ENCODE measurements at places on chromosomes 6 and 20.
A peak's percentile ranks its signal among the peaks of the same experiment; 100 is the strongest.

GRCh38 chr6:15026832-15027231, 219.0 kb upstream of the JARID2 start:
- no peak for DNase-seq

DNA sequence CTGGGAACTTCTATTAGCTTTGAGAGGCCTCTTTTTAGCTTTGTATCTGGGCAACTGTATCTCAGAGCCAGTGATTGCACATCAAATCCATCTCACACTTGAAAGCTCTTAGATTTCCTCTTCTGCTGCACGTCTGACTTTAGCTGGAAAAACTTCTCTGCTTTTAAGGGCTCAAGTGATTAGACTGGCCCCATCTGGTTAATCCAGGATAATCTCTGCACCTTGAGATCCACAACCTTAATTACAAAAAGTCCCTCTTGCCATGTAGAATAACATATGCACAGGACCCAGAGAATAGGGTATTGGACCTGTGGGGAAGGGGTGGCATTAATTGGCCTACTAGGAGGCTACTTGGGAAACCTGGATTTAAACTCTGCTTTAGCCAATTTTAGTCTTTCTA, 24.2 kb downstream of the KLHL31 start:
- DNase-seq: no peak

- no peak for DNase-seq
Measured at GRCh38 chr6:47473791-47474346, 3.7 kb upstream of the CD2AP start.

DNA sequence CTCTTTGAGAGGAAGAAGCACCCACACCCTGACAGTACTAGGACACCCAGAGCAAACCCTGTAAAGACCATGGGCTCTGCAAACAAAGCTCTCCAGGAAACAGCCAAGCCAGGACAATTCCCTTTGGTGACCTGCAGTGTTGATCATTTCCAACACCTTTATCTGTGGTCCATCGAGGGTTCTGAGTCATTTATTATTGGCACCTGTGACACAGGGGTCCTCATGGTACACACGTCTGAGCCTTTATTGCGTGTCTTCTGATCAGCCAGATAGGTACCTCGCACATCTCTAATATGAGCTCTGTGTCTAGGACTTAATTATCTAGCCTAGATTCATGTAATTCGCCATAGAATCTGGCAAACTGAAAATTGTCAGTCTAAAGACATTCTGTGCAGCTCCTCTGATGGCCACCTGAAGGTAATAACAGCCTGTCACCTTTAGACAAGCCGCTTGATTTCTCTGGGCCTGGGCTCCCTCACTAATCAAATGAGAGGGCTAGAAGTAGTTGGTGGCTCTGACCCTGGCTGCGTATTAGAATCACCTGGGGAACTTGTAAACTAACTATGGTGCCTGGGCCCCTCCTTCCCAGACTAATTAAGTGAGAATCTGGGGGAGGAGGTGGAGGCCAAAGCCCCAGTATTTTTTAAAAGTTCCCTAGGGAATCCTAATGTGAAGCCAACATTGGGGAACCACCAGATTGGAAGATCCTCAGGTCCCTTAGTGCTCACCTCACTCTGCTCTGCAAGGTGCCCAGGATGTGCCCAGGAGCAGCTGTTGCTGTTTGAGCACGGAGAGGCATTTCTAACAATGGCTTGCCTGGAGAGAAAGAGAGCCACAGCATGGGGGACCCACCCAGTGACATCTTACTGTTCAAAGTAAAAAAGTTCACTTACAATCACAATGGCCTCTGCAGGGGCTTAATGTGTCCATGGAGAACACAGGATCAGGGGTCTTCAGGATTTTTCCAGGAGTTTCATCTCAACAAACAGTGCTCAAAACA, 122.0 kb upstream of the ARID1B start:
- DNase-seq: no peak

DNA sequence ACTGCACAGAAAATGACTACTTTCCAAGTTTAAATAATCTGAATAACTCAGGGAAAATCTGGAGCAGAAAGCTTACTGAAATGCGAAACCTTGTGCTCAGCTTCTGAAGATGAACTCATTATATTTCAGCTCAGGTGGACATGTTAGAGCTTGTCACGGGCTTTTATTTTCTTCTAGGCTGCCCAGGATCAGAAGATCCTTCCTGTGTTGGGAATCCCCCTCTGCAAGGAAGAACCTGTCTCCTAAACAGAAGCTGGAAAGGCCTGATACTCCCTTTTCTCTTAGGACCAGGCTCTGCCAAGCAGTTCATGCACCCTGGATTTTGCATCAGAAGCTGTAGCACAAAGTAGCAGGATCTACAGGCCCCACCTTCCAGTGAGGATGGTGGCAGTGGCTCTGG, 5.1 kb upstream of the SLC2A12 start:
- DNase-seq: no peak

- DNase-seq: no peak
Measured at GRCh38 chr6:15441215-15441868, 195.5 kb downstream of the JARID2 start.

GRCh38 chr20:35563834-35564233, 22.0 kb downstream of the ERGIC3 start:
- no peak for DNase-seq

GRCh38 chr6:97440590-97441176, 157.7 kb upstream of the MMS22L start:
- no peak for DNase-seq

DNA sequence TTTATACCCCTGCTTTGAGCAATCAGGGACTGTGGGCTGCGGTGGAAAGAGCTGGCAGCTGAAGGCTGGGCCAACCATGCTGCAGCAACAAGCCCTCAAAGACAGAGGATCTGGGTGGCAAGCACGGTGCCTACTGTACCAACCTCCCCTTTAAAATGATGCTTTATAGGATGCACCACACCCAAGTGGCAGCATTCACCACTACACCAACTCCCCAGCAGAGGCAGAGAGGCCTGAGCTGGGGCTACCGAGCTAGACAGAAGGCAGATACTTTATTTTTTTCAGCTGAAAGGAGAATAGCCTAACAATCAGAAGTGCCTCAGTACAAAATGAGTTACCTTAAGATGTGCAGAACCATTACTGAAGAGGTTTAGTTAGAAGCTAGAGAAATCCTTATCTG, 31.4 kb downstream of the KIF16B start:
- DNase-seq: no peak

GRCh38 chr20:51134405-51134804, 111.5 kb upstream of the KCNG1 start:
- no peak for DNase-seq

- DNase-seq: no peak
Measured at GRCh38 chr20:62252342-62252966, 14.1 kb downstream of the OSBPL2 start.

DNA sequence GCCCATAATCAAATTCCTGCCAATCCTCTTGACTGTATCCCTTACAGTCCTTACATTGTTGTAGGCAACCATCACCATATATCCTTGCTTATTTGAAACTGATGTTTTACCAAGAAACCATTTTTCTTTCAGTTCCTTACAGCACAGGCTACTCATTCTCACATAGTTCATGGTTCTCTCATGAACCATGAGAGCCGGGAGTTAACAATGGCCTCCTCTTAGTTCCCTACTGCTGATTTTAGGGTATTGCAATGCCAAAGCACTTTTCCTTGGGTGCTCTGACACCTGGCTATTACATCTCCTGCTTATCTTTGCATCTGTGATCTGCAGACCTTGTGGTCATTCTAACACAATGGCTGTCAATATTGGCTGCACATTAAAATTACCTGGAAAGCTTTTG, 133.4 kb downstream of the MYB start:
- no peak for DNase-seq

GRCh38 chr6:31079656-31080261, 32.6 kb downstream of the C6orf15 start:
- DNase-seq: peak; percentile 26

DNA sequence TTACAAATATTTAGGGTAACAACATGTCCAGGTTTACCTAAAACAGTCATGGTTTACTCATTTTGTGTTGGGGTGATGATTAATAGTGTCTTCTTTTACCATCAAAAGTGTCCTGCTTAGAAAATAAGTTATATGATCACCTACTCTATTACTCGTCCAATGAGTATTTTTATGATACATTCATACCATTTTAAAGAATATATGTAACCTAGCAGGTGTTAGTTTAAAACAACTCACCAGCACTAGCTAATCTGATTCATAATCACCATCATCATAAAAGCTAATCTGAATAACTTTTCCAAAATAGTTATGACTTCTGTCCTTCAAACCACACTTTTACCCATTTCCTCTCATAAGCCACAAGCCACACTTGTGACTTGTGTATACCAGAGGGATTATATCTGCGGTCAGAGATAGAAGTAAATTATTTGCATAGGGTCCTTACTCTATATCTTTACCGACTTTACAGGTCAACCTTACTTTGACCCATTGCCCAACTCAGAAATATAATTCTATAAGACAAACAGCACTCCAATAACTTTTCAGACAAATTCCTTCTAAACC, 33.3 kb upstream of the NRN1 start:
- DNase-seq: no peak

- peak; percentile 11 for DNase-seq
Measured at GRCh38 chr6:130132286-130132701, 90.5 kb downstream of the SAMD3 start.

DNA sequence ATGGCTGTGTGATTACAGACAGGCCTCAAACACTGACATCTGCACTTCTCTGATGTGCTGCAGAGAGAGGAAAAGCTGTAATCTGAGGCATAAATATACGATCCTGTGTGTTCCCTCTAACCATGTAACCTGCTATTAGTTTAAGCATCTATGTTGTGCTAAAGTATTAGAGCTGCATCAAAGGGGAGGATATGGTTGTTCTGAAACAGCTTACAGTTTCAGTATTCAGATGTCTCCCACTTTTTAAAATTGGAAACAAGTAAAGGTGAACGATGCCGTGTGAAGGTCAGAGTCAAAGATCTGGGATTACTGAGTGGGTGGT, 7.6 kb downstream of the PLEKHG1 start:
- DNase-seq: no peak

DNA sequence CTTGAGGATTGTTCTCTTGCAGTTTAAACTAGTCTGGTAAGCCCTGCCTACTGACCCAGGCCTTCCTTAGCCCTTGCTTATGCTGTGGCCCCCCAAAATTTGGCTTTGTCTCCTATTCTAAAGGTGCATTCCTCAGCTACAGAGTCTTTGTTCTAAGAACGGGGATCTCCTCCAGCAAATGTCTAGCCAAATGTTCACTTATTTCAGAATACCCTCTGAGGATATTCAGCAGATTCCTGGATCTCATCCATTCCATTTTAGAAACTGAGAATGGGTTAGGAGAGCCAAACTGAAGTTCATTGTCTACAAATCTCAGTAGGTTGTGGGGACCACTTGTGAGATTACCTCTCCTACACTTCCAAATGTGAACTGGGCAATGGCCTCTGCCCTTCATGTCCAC, 164.2 kb upstream of the ARG1 start:
- no peak for DNase-seq

- DNase-seq: no peak
Measured at GRCh38 chr20:58900397-58900796, 47.9 kb downstream of the GNAS start.

DNA sequence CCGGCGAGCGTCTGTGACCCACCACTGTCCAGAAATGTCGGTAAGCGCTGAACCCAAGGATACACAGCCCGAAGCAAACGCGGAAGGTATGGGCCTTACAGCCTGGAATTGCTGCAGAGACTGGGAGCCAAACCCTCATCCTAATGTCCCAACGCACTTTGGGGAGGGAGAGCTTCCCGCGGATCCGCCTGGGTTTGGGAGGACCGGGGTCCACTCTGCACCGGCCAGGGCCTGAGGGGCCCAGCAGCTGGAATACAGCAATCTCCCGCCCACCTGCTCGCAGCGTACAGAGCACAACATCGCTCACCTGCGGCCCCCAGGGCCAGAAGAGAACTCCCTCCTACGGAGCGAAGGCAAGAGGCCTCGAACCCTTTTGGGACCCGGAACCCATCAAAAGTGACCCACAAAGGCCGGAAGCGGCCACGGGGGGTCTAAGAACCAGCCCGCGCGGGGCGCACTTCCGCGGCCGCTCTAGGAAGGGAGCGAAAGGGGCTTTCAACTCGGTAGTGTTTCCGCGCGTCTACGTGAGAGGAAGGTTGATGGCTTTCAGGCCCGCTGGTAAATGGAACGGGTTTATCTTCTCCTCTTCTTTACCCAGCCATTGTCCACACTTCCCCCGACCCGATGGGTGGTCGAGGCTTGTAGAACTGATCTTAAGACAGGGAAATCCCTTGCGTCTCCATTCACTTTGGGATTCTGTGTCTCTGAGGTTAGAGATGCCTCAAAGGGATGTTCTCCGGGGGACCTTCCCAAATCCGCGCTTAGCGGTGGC, at the start of gene ZSCAN12:
ZSCAN12 (minus strand) TSS at position 398 of the 772 bp plus-strand sequence. CDS start 1,342 bp downstream, outside the sequence.
- peak; percentile 67 for DNase-seq

GRCh38 chr6:163952005-163952404, 537.5 kb downstream of the QKI start:
- no peak for DNase-seq

DNA sequence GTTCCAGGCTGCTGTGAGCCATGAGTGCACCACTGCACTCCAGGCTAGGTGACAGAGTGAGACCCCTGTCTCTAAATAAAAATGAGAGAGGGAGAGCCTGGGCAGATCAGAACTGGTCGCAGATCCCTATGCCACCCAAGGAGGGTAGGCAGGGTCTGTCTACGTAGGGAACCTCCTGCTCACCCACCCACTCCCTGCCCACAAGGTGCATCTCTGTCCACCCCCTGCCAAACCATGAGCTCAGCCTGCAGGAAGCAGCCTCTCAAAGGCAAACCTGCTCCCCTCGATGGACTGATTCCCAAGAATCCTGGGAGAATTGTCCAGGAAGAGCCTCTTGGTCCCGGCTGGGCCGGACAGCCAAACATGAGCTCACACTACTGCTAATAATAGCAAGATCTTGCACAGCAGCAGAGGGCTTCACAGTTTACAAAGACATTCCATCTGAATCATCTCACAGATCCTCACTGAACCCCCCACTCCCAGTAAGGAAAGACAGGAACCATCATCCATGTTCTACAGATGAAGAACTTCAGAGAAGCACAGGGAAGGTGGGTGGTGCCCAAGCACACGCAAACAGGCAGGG, 27.8 kb upstream of the TLDC2 start:
- DNase-seq: no peak

DNA sequence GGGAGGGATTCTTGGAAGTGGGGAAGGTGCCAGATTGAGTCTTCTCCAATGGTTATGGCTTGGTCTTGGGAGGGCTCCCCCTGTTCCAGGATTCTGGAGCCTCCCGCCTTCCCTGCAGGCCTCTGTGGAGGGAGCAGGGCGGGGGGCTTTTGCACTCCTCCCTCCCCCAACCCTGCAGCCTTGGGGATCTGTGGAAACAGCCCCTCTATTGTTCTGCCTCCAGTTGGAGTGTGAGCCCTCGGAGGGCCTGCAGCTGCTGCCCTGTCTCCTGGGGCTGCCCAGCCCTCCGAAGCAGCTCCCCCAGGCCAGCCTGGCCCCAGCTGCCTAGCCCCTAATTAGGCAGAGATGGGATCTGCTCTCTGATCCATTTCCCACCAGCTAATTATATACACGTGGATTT, 14.7 kb downstream of the FAM110A start:
- no peak for DNase-seq

DNA sequence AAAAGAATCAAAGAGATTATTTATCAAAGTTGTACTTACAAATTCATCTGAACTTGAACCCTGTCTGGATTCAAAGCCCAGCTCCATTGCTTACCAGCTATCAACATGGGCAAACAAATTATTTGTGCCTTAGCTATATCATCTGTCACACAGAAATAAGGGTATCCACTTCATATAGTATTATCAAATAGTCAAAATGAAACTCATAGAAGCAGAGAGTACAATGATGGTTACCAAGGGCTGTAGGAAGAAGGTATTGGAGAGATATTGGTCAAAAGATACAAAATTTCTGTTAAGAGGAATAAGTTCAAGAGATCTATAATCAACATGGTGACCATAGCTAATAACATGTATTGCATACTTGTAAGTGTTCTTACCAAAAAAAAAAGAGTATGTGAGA, 87.8 kb upstream of the CCDC28A start:
- no peak for DNase-seq
